Activated CD8-positive, alpha-beta T cell treated with anti-CD3 and anti-CD28 coated beads for 36 hours (primary cell): ENCODE measurements at places on chromosomes 11 and 22. TPM values are rescaled to one million over a fixed set of nuclear protein-coding genes. Genes with fewer than 3 reads are reported as not detected.

DNA sequence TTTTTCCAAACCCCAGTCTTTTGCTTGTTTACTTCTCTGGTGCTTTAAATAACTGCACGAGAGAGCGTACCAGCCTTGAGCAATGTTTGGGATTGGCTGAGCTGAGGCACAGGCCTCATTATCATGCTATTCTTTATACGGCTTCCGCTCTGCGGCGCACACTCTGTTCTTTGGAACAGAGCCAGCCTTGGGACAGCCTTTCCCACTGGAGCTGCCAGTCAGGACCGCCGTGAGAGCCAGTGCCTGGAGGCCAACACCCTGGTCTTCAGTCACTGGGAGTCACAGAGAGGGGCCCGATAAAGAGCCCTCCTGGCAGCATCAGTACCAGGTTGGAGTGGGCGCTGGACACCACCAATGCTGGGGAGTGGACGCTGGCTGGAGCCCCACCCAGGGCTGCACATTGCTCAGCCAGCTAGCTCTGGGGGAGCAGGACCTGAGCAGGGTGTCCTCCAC lies 125.6 kb downstream of the BCR start:
- H3K27ac ChIP-seq: no peak overlapping the region
- H3K36me3 ChIP-seq: peaks cover 5% of the 10 kb centered on the region
- no peak for DNase-seq
- no peak overlapping the region for H3K4me3 ChIP-seq
- H3K4me1 ChIP-seq: no peaks in the 10 kb centered on the region
- H3K27me3 ChIP-seq: no peaks in the 10 kb centered on the region

DNA sequence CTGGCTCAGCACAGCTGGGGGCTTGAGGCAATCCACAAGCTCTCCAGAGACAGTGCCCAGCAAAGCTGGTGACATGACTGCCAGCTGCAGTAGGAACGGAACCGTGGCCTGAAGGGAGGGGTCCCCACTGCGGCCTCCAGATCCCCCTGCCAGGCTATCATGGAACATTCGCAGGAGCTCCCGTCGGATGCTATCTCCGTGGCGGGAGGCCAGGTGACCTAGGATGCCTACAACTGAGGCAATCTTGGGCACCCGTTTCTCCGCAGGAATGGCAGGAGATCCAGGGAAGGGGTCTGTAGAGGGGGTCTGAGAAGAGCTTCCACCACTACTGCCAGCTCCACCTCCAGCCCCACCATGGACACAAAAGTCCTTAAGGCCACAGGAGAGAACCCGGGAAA lies 2.6 kb upstream of the GANAB start:
- DNase-seq: no peak
- H3K4me1 ChIP-seq: peaks cover 34% of the 10 kb centered on the region
- H3K27ac ChIP-seq: no peak overlapping the region
- H3K4me3 ChIP-seq: no peak overlapping the region
- no peaks in the 10 kb centered on the region for H3K27me3 ChIP-seq
- H3K36me3 ChIP-seq: peaks cover 33% of the 10 kb centered on the region

DNA sequence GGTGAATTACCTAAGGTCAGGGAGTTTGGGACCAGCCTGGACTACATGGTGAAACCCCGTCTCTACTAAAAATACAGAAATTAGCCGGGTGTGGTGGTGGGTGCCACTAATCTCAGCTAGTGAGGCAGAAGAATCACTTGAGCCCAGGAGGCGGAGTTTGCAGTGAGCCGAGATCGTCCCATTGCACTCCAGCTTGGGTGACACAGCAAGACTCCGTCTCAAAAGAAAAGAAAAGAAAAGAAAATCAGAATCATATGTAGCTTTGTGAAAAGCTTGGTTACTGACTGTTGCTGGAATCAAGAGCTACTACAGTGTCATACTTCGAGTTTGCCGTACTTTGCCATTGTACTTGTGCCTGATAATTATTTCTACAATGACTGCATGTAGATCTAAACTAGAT lies 4.2 kb upstream of the TMEM135 start:
- no peaks in the 10 kb centered on the region for H3K27me3 ChIP-seq
- no peak overlapping the region for H3K27ac ChIP-seq
- DNase-seq: no peak
- peaks cover 20% of the 10 kb centered on the region for H3K4me1 ChIP-seq

DNA sequence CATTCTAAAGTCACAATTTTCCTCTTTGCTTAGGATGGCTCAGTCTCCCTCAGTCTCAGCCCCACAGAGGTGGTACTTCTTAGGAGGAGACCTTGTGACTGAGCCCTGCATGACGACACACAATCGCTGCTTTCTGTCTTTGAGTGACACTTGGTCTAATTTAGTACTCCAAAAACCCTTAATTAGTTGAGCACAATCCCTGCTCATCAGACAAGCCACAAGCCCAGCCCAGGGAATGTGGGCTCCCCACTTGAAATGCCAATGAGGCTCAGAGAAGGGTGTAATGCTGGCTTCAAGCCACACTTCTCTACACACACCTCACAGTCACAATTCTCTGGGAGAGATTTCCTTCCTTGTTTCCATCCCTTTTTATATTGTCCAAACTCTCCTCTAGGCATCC lies 101.8 kb downstream of the FEZ1 start:
- H3K4me1 ChIP-seq: no peaks in the 10 kb centered on the region
- no peaks in the 10 kb centered on the region for H3K36me3 ChIP-seq
- no peak overlapping the region for H3K4me3 ChIP-seq

DNA sequence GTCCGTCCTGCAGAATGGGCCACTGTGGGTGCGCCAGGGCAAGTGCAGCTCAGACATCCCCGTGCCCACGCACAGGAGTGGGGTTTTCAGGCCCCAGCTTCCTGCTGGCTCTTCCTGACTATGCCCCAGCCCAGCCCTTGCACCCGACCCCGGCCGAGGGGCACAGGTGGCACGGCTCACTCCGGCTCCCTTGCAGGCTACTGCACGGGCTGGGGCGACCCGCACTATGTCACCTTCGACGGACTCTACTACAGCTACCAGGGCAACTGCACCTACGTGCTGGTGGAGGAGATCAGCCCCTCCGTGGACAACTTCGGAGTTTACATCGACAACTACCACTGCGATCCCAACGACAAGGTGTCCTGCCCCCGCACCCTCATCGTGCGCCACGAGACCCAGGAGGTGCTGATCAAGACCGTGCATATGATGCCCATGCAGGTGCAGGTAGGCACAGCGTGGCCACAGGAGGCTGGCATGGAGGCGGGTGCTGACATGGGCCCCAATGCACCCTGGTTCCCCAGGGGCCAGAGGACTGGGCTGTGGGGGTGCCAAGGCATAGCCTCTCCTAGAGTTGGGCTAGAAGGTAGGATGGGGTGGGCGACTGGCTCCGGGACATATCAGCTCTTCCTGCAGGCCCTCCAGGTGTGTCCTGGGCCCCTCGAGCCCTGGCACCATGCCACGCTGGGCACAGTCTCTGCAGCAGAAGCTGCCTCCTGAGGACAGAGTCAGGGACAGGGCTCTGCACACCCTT lies 27.7 kb downstream of the MUC2 start:
- H3K4me1 ChIP-seq: no peaks in the 10 kb centered on the region
- H3K27me3 ChIP-seq: no peaks in the 10 kb centered on the region
- DNase-seq: no peak
- H3K36me3 ChIP-seq: no peaks in the 10 kb centered on the region

- H3K4me1 ChIP-seq: no peaks in the 10 kb centered on the region
- H3K4me3 ChIP-seq: no peak overlapping the region
- H3K27me3 ChIP-seq: peaks cover 2% of the 10 kb centered on the region
- H3K36me3 ChIP-seq: no peaks in the 10 kb centered on the region
- no peak overlapping the region for H3K27ac ChIP-seq
These were observed 13.5 kb downstream of the MOGAT2 start for GRCh38 chr11:75731095-75731494.

- no peaks in the 10 kb centered on the region for H3K36me3 ChIP-seq
- H3K27me3 ChIP-seq: peaks cover 18% of the 10 kb centered on the region
- DNase-seq: no peak
- no peak overlapping the region for H3K4me3 ChIP-seq
These were observed 67.5 kb upstream of the NECTIN1 start for GRCh38 chr11:119796363-119797060.

DNA sequence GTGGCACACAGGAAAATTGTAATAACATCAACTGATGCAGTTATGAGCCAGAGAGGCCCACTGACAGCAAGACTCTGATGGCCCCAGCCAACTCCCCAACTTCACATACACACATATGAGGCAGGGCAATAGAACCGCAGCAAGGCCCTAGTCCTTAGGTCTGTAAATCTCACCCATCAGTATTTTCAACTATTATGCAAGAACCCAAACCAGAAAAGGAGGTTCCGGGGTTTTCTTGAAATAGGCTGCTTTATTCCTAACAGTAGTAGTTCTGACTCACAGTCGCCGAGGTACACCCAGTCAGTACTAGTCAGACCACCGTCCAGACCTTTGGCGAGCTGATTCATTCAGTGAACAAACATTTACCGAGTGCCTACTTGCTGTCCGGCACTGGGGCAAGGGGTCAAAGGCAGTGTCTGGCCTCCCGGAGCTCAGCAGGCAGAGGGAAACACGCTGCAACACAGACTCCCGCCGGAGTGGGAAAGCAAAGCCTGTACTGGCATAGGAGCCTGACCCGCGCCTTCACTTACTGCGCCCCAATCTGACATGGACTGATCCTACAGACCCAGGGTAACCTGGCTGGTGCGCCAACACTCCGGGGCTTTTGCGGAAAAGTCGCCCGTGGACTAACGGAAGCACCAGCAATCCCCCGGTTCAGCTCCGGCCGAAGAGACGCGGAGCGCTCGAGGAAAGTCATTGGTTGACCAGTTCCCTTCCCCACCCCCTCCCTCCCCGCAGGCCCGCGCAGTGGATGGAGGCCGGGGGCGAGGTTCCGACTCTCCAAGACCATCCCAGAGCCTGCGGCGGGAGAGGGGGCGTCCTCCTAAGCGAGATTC lies 1.3 kb downstream of the PLEKHA7 start:
- no peak overlapping the region for H3K4me3 ChIP-seq
- no peaks in the 10 kb centered on the region for H3K36me3 ChIP-seq
- DNase-seq: no peak
- H3K27ac ChIP-seq: no peak overlapping the region
- peaks cover 4% of the 10 kb centered on the region for H3K4me1 ChIP-seq

- H3K4me1 ChIP-seq: no peaks in the 10 kb centered on the region
- H3K27me3 ChIP-seq: no peaks in the 10 kb centered on the region
- H3K27ac ChIP-seq: no peak overlapping the region
These were observed 39.2 kb downstream of the POU2AF1 start for GRCh38 chr11:111339758-111340388.

- peaks cover 55% of the 10 kb centered on the region for H3K27me3 ChIP-seq
- peak; percentile 15 for DNase-seq
- H3K4me3 ChIP-seq: peak overlapping the region; percentile 69
- H3K4me1 ChIP-seq: peaks cover 11% of the 10 kb centered on the region
These were observed 380 bp downstream of the C11orf96 start for GRCh38 chr11:43942662-43943371.

The MIAT gene
- 11.6 TPM for total RNA-seq

DNA sequence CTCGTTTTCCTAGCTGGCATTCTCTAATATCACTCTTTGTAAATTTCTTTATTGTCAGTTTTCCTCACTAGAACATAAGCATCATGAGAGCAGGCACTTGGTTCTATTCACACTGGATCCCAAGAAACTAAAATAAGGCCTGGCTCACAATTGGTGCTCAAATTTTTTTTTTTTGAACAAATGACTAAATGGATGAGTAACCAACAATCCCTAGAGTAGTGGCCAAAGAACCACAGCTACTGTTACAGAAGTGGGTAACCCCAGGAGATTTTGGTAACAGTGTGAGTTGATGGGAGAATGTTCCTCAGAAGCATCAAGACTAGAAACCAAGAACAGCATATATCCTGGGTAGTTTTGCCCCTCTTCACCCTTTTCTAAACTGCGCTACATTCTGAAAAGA lies 572.6 kb downstream of the INSC start:
- no peaks in the 10 kb centered on the region for H3K36me3 ChIP-seq
- no peak overlapping the region for H3K4me3 ChIP-seq
- no peaks in the 10 kb centered on the region for H3K27me3 ChIP-seq
- H3K4me1 ChIP-seq: no peaks in the 10 kb centered on the region
- no peak overlapping the region for H3K27ac ChIP-seq

- no peak for DNase-seq
- H3K36me3 ChIP-seq: no peaks in the 10 kb centered on the region
- no peak overlapping the region for H3K4me3 ChIP-seq
- no peak overlapping the region for H3K27ac ChIP-seq
These were observed 440.3 kb downstream of the ETS1 start for GRCh38 chr11:128146926-128147605.

The DUSP8 gene
- 1.4 TPM for total RNA-seq

The NNMT gene
- total RNA-seq: not detected

The OR6T1 gene
- not detected for total RNA-seq

The FBLN1 gene
- total RNA-seq: 0.56 TPM

The THRSP gene
- not detected for total RNA-seq

DNA sequence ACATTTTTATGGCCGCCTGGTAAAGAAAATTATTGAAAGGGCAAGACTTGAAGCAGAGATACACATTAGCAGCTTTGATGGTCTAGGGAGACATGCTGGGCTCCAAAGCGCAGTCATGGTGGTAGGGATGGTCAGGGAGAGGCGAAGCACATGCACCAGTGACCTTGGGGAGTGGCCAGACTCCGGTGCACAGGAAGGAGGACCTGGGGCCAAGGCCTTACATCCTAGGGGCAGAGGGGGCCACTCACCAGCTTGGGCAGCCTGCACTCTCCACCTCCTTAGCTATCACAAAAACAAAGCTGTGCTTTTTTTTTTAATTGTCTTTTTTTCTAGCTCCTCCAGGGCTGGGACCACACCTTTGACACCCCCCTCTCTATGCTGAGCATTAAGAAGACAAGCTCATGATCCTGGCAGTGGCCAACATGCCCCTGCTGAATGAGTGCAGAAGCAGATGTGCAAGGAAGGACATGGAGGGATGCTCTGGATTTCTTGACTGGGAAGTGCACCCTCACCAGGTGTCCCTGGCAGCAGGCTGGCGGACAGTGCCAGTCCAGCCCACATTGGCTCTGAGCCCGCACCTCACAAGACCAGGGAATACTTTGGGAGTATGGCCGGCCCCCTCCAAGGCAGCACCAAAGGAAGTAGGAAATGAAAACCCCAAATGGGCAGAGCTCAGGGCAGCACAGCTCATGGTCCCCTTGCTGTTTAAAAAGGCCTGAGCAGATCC lies 619.9 kb downstream of the TBC1D22A start:
- H3K27ac ChIP-seq: no peak overlapping the region
- H3K27me3 ChIP-seq: no peaks in the 10 kb centered on the region
- DNase-seq: no peak
- H3K4me3 ChIP-seq: no peak overlapping the region

DNA sequence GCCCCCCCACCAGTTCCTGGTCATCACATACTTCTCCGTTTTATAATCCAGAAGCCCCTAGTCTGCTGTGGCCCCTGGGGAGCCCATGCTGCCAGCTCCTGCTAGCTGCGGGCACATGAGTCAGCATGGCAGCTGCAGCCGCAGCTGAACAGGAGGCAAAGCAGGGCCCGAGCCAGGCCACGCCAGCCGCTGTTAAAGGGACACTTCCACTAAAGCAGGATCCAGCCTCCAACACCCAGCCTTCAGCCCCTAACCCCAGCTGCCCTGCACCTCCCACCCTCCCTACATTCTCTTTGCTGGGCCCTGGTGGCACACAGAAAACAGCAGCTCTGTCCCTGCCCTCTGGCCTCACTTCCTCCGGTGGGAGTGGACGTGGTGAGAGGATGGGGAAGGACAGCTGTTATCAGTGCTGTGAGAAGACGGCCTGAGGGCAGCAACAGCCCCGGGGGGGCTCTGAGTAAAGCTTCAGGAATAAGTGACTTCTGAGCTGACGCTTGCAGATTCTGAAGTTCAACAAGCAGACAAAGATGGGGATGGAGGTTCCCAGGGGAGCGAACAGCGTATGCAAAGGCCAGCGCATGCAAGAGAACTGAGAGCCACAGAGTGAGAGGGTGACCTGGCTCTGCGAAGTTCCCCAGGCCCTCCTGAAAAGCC lies 688 bp upstream of the LRRC74B start:
- H3K36me3 ChIP-seq: no peaks in the 10 kb centered on the region
- peak; percentile 33 for DNase-seq
- H3K4me1 ChIP-seq: peaks cover 15% of the 10 kb centered on the region
- peaks cover 21% of the 10 kb centered on the region for H3K27me3 ChIP-seq
- no peak overlapping the region for H3K27ac ChIP-seq
